Activated CD4-positive, CD25-positive, alpha-beta regulatory T cell treated with anti-CD3 and anti-CD28 coated beads, Interleukin-2, amount 50 U/mL, for 72 hours (primary cell): ENCODE measurements at places on chromosomes 13 and 19.

DNA sequence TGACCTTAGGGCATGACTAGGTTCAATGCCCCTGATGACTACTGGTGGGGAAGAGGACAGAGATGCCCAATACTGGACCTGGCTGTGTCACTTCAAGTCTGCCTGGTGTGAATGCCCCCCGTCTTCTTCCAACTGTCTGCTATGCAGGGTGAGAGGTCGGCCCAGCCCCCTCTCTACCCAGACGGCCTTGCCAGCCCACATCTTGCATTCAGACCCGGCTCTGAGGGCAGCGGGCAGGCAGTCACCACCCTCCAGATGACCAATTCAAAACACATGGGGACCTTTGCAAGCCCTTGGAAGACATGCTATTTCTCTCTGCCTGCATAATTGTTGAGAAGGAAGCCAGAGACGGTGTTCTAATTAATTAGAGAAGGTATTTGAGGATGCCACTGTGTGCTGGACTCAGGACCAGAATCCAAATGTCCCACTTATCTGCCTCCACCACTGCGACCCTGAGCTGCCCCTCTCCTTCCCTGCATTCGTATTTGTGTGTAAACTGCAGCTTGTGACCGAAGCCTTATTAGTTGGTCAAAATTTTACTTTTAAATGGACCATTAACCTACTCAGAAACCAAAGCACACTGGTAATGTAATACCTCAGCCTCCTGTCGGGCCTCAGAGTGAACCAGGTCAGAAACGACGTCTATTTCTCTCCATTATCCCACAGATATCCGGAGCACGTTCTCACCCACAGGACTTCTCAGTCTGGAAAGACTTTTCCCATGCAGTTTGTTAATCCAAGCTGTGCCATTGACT lies 407.0 kb downstream of the ZNF536 start:
- no peak for DNase-seq

DNA sequence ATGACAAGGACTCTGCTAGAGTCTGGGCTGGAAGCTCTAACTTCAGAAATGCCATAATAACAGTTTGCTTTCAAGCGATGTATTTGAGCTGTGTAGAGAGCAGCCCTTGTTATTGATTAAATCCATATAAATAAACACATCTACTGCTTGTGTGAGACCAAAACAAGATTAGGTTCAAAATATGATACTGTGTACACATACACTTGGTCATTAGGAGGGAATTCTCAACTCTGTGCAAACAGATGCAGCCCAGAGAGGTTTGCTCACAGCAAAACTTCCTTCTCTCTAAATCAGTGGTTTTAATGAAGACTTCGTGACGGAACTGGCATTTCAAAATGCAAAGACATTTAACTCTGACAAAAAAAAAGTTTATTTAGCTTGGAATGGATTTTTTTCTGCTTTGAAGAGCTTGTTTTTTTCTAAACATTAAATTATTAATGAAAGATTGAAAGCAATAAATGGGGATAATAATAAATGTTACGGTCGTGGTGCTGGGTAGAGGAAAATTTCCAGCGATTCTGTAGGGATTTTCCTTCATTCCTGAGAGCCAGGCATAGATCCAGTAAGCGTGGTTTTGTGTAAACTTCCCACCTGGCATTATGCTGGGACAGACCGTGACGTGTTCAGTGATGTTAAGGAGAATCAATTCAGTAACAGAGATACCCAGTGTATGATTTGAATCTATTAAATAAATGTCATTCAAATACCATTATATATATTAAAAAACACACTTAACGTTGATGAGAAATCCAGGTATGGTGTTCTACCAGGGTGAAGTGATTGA lies 213.7 kb downstream of the TEX29 start:
- DNase-seq, result no peak

GRCh38 chr13:18996627-18997051 lies 185.0 kb downstream of the TUBA3C start:
- no peak for DNase-seq

- no peak for DNase-seq
These were observed 60.6 kb downstream of the MBNL2 start for GRCh38 chr13:97282705-97283104.

DNA sequence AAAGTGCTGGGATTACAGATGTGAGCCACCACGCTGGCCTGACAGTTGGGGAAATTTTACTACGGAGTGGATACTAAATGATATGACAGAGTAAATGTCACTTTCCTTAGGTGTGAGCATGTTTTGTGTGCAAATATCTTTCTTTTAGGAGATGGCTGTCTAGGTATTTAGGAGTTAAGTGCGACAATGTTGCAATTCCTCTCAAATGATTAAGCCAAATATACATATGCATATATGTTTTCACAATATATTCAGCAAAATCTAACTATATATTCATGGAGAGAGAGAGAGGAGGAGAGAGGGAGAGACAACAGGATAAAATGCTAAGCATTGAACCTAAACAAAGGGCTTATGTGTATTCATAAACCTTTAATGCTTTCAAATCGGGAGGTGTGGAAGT lies 5.4 kb upstream of the SERTAD3 start:
- DNase-seq, result no peak

DNA sequence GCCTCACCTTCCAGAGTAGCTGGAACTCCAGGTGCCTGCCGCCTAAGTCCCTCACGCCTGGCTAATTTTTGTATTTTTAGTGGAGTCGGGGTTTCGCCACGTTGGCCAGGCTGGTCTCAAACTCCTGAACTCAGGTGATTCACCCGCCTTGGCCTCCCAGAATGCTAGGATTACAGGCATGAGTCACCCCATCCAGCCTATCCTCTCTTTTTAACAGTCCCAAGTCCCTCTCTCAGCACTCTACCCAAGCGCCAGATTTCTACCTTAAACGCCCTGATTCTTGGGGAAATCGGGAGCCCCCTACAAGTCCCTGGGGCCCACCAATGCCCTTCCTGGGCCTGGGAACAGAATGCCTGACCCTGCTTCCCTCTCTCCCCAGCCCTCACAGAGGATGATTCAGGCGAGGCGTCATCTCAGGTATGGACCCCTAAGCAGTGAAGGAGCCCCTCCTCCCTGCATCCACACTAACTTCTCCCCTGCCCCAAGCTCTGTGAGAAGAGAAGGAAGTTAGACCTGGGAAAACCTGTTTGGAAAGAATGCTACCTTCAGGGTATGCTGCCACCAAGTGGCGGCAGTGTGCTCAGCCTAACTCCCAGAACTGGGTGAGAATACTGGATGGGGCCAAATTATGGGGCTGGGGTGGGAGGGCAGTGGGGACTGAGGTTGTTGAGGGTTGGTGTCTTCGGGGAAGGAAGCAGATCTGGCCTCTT lies 20.8 kb upstream of the EBI3 start:
- DNase-seq, result no peak

GRCh38 chr19:18449552-18449951 lies 11.6 kb upstream of the ISYNA1 start:
- DNase-seq, result no peak
